Daoy (cell line): ENCODE measurements at places on chromosomes 6 and 20. TPM values are rescaled to one million over a fixed set of nuclear protein-coding genes. Genes with fewer than 3 reads are reported as not detected.

- peak; percentile 42 for DNase-seq
These were observed 92.2 kb upstream of the CNKSR3 start for GRCh38 chr6:154602708-154603107.

DNA sequence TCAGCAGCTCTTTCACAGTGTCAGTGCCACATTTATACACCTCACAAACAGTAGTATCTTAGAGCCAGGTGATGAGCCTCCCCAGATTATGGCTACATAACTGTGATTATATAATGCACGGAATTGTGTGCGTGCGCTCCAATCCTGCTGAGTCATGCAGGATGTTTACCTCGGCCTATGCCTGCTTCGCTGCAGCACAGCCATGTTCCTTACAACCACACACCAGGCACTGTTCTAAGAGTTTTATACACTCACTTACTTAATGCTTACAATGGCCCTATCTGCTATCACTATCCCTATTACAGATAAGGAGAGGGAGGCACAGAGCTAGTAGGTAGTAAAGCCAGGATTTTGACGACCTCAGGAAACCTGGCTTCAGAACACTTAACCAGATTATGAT, 7.3 kb downstream of the ZKSCAN3 start:
- DNase-seq: no peak

- peak; percentile 77 for DNase-seq
These were observed 223.0 kb upstream of the SYNCRIP start for GRCh38 chr6:85865420-85866369.

The PAK1IP1 gene
- 90.3 and 103 TPM in 2 replicates for total RNA-seq

The SPTLC3 gene
- total RNA-seq: 2.1 and 10.0 TPM in 2 replicates
